GM23338 (cell line): ENCODE measurements at places on chromosomes 1 and 21. TPM values are rescaled to one million over a fixed set of nuclear protein-coding genes. Genes with fewer than 3 reads are reported as not detected.

- peak; percentile 67 for DNase-seq
Observed at GRCh38 chr1:68448365-68448764, 1.4 kb downstream of the RPE65 start.

GRCh38 chr21:27799861-27800260, 833.0 kb upstream of the ADAMTS5 start:
- no peak for DNase-seq

DNA sequence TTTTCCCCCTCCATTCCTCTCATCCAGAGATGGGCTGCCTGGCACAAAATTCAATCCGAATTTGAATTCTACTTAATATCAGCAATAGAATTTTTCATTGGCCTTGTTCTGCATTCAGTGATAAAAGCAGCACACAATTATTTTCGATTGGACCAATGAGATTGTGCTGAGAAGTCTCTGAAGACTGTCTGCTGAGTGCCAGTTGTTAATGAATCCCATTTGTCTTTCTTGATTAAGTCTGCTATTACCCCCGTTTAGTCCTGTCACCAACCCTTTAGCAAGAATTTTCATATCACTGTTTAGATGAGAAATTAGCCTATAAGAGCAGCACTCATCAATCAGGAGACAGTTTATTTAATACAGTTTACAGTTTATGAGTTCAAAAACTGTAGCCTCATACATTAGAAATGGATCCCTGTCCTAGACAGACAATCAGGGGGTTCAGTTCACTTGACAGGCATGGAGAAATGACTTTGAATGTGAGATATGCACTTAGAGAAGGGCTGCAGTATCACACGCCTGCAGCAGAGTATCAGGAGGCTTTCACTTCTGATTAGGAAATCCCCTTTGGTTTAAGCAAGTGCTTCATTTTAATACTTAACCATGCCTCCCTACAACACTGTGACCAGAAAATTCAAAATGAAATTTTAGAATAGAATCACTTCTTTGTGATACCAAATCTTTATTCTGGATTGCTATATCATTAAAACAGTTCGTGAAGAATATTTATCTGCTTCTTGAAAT, 304.7 kb upstream of the PTBP2 start:
- no peak for DNase-seq

GRCh38 chr1:177172866-177173265, 2.1 kb downstream of the BRINP2 start:
- no peak for DNase-seq

- peak; percentile 12 for DNase-seq
Observed at GRCh38 chr1:88228114-88228513, 456.0 kb upstream of the PKN2 start.

- no peak for DNase-seq
Observed at GRCh38 chr1:214709241-214709640, 106.2 kb downstream of the CENPF start.

PER3 gene
- total RNA-seq, result 10.4 and 16.4 TPM in 2 replicates

PTPN14 gene
- total RNA-seq, result 60.0 and 70.2 TPM in 2 replicates

PPIAL4G gene
- not detected in 2 replicates for total RNA-seq

SYTL1 gene
- total RNA-seq, result 4.9 and 5.4 TPM in 2 replicates
